D341Med (cell line): ENCODE measurements at places on chromosomes 5 and 9.

DNA sequence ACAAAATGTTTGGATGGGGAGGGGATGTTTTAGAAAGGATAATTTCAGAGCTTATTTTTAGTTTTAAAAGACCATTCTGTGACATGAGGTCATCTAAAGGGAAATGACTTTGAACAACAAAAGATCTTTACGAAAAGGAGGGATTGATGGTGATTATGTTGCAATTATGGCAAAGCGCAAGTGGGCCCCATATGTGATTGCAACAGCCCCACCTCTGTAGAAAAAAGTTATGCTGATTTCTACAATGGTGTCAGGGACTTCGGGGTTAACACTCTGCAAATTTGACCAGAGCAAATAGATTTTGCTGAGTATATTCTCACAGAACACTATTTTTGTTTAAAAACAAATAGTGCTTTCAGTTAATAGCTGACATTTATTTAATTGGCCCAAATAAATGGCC is 312.8 kb downstream of the NSG2 start:
- no peak for DNase-seq

DNA sequence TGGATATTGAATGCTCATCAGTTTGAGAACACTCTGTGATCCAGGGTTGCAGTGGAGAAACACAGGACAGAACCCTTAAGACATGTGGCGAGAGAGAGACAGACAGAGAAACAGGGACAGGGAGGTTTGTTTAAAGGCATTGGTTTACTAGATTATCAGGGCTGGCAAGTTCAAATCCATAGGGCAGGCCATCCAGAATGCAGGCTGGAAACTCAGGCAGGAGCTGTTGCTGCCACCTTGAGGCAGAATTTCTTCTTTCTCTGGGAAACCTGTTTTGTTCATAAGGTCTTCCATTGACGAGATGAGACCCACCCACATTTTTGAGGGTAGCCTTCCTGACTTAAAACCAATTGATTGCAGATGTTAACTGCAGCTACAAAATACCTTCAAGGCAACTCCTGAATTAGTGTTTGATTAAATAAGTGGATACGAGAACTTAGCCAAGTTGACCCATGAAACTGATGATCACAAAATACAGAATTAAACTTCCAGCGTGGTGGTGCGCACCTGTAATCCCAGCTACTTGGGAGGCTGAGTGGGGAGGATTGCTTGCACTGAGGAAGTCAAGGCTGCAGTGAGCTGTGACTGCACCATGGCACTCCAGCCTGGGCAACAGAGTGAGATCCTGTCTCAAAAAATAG is 55.9 kb downstream of the NSUN2 start:
- DNase-seq = peak; percentile 53

DNA sequence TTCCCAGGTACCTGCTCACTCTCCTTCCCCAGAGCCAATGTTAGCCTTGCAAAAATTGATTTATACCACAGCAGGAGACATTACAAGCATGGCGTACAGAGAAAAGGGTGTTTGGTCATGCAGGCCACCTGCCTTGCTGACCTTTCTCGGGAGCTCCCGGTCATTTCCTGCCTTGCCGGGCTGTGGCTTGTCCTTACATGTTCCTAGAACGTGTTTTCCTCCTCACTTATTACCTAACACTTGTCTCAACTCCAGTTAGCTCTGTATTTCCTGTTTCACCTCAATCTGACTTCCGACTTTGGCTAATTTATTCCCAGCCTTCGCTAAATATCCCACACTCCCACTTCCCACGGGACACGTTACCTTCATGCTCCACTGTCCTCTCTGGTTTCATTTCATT is 282.5 kb downstream of the ICE1 start:
- DNase-seq = no peak

GRCh38 chr5:138620663-138621224 is 45.5 kb upstream of the HSPA9 start:
- DNase-seq = no peak

DNA sequence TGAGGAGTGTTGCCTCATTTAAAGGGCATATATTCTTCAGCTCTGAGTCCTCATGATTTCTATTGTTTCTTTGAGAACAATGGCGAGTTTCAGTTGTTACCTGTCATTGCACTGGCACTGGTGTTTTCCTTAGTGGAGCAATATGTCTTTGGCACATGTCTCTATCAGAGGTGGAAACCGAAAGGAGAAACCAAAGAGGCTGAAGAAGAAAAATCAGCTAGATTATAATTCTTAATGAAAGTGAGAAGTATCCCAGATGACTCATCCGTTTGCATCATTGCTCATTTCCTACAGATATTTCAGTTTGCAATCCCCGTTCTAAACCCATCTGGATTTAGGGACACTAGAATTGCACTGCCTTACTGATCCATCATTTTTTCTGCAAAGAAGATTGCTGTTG is 324.6 kb downstream of the TMEM232 start:
- no peak for DNase-seq

- peak; percentile 60 for DNase-seq
Measured at GRCh38 chr9:35481347-35481975, 8.4 kb upstream of the RUSC2 start.
